ENCODE measurements at places on chromosomes 1 and 21.

DNA sequence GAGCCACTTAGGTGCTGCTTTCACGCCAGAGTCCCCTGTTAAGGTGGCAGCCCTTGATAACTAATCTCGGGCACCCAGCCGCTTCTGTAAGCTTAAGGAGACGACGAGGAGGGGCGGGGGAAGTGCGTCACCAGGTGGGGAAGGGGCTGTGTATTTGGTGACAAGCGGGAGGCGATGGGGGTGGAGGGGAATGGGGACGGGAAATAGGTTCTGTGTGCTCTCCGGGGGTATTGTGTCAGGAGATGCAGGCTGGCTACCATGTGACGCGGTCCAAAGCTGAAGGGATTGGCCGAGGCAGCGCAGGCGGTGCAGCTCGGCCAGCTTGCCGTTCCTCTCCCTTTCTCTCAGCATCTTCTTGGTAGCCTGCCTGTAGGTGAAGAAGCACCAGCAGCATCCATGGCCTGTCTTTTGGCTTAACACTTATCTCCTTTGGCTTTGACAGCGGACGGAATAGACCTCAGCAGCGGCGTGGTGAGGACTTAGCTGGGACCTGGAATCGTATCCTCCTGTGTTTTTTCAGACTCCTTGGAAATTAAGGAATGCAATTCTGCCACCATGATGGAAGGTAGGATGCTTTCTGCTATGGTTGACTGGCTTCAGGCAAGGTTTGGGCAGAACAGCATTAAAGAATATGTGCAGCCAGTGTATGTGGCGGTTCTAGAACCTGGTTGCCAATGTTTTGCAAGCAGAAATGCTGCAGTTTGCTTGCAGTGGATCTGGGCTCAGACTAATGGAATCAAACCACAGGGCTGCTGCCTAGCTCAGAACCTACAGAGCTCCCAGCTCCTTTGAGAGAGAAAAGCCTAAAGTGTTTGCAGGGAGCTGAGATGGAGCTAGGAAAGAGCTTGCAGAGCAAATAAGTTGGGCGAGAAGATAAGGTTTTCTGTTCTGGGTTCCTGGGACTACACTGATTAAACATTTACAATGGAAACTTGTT, at the start of gene SGIP1:
Gene SGIP1, plus strand, starts transcription at position 350 of the 937 bp plus-strand sequence. Its CDS starts 206 bp downstream, at position 556.
- DNase-seq: peak; percentile 83

DNA sequence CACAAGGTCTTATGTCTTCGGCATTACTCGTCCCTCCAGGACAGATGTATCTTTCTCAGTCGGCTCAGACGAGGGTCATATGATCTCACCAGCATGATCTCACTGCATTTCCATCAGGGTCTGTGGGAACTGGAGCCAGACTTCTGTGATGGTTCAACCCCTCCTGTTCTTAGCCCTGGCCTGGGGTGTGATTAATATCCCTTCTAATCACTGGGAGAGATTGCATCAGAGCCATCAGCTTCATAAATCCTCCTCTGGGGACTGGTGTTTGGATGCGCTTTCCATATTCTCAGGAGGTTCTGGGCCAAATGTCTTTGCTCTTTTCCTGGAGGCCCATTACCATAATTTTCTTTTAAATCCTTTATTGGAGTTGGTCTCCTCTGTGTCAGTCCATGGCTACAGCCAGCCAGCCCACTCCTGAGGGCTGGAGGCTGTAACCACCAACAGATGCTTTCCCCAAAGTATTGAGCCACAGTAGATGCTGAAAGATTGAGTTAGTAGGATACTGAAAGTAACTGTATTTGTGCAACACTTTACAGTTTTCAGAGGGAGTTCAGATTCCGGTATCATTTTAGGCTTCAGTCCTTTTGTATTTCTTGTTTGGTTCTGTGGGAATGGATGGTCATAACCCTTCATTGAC, 20.0 kb downstream of the CACNA1E start:
- DNase-seq: no peak

DNA sequence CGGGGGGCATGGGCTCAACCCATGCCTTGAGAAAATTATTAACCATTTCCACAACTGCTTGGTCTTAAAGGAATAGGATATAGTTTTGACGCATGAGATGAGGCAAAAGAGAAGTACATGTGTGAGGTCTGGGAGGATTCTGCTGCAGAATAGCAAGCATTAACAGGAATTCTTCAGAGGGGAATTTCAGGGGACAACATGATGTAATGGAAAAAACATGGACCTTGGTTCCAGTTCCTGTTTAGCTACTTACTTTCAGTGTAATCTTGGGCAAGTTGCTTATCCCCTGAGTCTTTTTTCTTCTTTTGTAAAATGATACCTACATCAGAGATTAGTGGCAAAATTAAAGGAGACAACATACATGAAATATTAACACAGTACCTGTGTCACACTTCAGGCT, 85.6 kb downstream of the PRRX1 start:
- no peak for DNase-seq

DNA sequence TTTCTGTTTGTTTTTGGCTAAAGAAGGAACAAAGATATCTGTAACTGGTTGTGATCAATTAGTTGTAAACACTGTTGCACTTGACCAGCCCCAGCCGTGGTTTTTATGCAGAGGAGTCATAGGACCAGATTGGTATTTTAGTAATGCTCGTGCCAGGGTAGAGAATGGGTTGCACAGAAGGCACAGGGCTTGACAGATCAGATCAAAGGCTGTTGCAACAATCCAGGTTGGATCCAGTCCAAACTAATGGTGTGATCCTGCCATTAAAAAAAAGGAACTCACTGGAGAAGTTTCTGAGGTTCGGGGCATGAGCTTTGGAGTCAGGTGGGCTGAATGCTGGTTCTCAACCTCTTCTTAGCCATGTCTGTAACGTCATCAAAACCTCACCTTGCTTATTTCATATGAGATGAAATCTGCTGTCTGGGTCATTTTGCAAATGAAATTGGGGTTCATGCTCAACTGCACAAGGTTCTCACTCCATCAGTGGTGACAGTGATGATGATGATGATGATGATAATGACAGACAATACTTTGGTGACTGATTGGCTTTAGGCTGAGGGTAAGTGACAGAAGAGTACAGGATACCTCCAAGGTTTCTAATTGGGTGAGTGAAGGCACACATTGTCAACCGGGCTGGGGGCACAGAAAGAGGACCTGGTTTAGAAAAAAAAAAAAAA, 43.1 kb downstream of the ZNF281 start:
- DNase-seq: no peak

DNA sequence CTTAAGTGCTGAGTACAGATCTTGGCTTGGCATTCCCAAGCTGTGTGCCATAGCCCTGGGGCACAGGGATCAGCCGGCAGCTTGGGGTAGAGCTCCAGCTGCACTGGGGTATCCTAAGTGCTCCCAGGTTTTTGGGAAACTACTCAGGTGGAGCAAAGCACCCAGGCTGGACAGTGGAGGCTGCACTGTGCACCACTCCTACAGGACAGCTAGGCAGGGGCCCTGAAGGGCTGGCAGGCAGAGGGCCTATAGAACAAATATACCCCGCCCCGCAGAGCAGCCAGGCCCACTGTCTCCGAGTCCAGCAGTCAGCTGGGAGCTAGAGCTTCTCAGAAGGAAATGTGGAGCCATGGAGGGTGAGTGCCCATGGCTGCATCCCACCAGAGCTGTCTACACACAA, 691.7 kb upstream of the ADGRL2 start:
- DNase-seq: no peak

- no peak for DNase-seq
Observed at GRCh38 chr1:216222288-216222687, 201.0 kb downstream of the USH2A start.

- DNase-seq: no peak
Observed at GRCh38 chr1:212467843-212468482, 35.2 kb downstream of the NENF start.

GRCh38 chr1:201662646-201663045, 123.7 kb downstream of the NAV1 start:
- no peak for DNase-seq

GRCh38 chr1:63874278-63874880, 100.6 kb downstream of the ROR1 start:
- DNase-seq: no peak

DNA sequence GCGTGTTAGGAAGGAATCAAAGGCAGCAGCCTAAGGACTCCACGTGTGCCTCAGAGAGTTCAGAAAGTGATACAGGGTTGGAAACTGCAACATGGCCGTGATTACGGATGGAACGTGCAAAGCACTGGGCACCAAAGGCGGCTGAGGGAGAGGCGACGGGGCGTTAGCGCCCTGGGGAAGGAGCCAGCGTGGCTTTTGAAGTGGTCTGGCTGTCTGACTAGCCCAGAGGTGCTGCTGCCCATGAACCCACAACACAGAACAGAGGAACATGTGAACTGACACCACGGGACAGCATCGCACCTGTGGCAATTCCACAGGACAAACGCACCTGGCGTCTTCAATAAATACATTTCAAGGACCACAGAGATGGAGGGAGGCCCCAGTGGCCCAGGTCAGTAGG, 18.0 kb upstream of the TMEM52 start:
- no peak for DNase-seq

DNA sequence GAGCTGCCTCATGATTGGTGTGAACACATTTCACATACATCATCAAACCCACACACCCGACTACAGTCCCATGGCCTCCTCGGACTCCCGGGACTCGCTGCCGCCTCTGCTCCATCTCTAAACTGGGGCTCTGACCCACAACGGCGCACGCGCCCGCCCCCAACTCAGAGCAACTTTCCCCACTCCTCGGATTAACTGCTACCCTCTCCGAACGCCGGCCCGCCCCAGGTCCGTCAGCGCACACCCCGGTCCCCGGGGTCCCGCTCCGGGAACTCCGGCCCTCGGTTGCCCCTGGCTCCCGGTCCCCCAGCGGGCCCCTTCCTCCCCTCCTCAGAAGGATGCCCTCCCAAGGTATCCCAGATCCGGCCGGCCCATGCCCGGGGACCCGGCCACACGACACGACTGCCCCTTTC, 740 bp downstream of the DSTYK start:
- no peak for DNase-seq

- DNase-seq: no peak
Observed at GRCh38 chr21:31260790-31261189, 83.3 kb downstream of the TIAM1 start.

GRCh38 chr1:116453481-116453880, 80.4 kb downstream of the ATP1A1 start:
- no peak for DNase-seq

- no peak for DNase-seq
Observed at GRCh38 chr1:233024199-233024598, 73.8 kb downstream of the NTPCR start.

- DNase-seq: no peak
Observed at GRCh38 chr21:9750341-9751086, 770.9 kb upstream of the TPTE start.

DNA sequence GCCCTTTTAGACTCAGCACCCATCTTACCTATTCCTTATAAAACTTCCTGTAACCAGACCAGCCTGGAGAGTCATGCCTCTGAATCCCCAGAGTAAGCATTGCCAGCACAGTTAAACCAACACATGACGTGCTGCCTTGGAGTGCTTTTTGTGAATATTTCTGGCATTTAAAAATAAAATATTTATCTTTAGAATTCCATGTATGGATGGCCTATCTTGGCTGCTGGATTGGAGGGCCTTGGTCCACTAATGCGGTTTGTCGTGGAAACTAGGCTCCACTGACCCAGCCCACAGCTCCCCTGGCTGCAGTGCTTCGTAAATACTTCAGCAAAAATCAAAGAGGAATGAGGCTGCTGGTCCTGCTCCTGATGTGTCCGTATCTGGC, 17.5 kb downstream of the MTARC1 start:
- DNase-seq: no peak

- DNase-seq: no peak
Observed at GRCh38 chr1:228429698-228430097, 13.0 kb upstream of the TRIM17 start.

GRCh38 chr1:87790756-87791155, 462.1 kb downstream of the LMO4 start:
- no peak for DNase-seq

DNA sequence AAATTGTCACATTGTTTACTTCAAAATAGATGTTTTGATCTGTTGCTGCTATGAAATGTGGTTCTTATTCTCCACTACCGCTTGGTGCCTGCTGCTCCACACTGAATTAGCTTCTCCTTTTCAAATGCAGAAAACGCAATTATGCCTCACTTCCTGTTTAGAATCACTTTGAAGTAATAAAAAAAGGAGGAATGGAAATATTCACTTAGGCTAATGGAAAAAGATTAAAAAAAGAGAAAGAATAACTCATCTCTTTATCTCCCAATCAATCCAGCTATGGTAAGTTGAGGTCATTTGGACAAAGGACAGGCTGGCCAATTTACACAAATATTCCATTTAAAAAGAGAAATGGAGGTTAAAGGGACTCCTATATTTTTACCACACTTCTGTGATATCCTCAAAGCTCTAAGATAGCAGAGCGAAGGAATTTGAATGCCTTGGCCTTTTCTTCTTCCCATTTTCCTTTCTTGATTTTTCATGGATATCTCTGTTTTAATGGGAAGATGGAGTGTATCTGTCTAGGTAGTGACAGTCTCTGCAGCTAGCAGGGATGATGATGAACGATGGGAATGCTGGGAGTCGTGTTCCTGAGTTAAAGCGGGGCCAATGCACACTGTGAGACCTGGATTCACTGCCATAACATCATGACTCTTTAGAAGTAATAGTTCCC, 35.7 kb downstream of the RGS5 start:
- DNase-seq: no peak

DNA sequence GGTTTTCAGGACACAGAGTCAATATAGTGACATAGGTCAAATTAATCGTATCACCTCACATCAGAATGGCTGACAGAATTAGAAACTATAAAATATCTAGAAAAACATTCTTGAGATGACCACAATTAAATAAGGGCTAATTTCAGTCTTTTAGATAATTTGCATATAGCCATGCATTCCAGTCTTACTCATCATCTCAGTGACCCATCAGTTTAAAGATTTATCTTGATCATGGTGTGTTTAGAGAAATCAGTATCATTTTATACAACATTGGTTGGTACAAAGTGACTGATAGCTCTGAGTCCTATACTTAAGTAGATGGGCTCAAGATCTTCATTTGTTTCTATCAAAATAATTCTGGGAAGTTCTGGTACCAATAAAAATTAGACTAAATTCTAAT, 262.3 kb upstream of the SNX7 start:
- no peak for DNase-seq

DNA sequence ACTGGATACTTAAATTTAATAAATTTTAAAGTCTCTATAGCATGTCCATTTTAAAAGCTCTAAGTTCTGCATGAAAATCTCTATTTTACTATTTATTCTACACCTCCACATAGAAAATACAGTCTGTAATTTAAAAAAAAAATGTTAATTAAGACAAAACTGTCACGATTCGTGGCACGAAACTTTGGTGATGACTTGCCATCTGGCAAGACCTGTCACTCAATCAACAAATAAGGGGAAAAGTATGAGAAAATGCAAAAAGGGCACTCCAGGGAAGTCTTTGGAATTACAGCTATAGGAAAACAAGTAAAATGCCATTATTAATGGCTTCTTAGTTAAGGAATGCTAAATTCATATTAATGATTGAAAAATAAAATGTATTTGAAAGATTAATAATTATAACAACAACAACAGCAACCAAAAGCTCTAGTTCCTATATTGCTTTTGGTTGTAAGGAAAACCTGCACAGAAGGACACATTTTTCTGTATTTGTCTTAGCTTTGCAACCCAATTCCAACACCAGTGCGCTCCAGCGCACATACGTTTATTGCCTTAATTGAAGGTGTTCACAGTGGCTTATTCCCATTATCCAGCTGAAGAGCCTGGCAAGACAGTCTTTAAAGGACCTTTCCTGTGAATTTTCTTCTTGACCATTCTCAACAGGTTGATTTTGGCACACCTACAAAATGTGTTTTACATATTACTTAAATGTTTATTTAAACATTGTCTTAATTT, 107.8 kb downstream of the PLPPR5 start:
- no peak for DNase-seq

GRCh38 chr1:243837907-243838535, 12.0 kb downstream of the AKT3 start:
- no peak for DNase-seq

- peak; percentile 11 for DNase-seq
Observed at GRCh38 chr1:65213271-65214023, 65.4 kb downstream of the AK4 start.
